ENCODE measurements at places on chromosomes 6 and 20.

- DNase-seq = no peak
Observed at GRCh38 chr20:33770005-33770404, 38.2 kb downstream of the ZNF341 start.

DNA sequence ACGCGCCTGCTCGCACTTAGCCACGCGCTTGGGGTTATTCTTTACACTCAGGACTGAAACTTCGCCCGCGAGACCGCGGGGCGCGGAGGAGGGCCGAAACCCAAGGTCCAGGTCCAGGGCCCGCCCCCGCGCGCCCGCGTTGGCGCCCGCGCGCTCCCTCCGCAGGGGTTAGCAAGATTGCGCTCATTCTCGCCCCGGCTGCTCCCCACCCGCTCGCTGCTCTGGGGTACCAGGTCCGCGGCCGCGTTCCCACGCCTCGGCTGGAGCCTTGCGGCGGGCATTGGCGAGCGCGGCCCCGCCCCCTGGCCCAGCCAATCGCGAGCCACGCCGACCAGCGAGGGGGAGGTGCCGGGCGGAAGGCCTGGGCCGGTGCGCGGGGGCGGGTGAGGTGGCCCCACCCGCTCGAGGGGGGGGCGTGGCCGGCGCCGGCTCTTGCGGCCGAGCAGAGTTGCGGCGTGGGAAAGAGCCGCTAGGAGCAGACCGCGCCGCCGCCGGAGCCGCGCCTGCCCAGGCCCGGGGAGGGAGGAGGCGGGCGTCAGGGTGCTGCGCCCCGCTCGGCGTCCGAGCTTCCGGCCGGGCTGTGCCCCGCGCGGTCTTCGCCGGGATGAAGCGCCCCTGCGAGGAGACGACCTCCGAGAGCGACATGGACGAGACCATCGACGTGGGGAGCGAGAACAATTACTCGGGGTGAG, at the start of gene HEY2:
Gene HEY2 (plus strand): TSS at position 460 of the 692 bp plus-strand sequence. CDS start 145 bp downstream, at position 605.
- DNase-seq = peak; percentile 70

DNA sequence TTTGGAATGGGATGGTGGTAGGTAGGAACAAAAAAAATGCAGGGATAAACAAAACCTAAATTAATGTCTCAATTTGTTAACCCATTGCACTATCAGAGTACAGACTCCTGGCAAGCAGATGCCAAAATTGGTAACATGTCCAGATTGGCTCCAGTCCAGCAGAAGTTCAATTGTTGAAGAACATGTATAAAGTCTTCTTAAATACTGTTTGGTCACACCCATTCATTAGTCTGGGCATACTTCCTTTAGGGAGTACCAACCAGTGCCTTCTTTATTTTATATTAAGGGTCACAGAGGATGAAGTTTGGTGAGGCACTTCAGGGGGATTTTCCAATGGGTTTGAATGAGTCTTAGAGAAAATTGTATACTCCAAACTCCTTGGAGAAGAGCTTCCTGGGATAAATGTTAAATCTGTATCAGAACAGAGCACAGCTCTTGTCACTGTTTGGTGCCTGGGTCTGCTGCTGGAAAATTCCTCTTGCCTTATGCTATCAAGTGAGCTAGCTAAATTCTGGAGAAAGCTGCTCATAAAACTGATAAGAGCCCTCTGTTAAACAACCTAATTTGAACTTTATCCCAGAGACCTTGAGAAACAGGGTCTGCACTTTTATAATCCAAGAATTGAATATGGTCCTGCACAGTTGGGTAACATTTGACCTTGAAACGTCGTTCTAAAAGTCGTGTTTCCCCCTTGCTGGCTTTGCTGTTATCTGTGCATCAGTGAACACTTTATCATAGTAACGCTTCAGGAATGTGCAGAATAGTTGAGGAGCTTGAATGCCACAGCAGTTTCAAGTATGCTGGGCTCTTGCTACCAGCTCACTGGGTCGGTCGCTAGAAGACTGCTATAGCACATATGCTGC, 334.1 kb upstream of the CITED2 start:
- DNase-seq = peak; percentile 32

DNA sequence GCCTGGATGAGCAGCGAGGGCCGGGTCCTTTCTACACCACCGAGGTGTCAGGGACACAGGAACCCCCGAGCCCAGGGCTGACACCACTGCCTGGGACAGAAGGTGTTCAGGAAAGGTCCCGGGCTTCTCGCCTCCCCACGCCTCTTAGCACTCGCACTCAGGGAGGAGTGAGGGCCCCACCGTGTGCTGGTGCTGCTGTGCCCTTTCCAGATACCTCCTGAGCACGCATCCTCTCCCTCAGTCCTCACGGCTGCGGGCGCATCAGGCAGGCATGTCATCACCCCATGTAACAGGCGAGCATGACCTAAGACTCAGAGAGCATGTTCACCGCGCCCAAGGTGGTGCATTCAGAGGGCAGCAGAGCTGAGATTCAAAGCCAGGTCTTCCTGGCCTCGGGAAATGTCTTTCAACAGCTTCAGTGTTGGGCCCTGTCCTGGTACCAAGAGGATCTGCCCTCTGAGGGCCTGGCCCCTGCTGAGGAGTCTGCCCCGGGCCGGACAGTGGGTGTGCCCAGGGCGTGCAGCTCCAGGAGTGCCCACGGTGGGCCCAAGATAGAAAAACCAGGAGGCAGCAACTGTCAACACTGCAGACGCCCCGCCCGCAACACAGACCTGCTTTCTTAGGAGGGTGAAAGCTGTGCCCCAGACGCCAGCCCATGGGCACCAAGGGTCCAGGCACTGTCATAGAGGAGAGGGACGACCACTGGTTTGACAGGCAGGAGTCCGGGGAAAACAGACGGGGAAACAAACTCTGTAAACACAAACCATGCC, 29.2 kb downstream of the TGM2 start:
- no peak for DNase-seq

All from H4 (cell line).